ENCODE measurements at places on chromosomes 5 and 9.

- DNase-seq = no peak
Observed at GRCh38 chr5:123150089-123150488, 61.0 kb downstream of the PRDM6 start.

- DNase-seq = peak; percentile 58
Observed at GRCh38 chr9:136820971-136821825, 13.4 kb downstream of the RABL6 start.

GRCh38 chr5:110753600-110753999 is 14.8 kb downstream of the SLC25A46 start:
- no peak for DNase-seq

GRCh38 chr9:33443047-33443446 is 4.3 kb downstream of the AQP3 start:
- no peak for DNase-seq

GRCh38 chr5:149117970-149118369 is 23.3 kb upstream of the ABLIM3 start:
- DNase-seq = no peak

- peak; percentile 37 for DNase-seq
Observed at GRCh38 chr9:130661451-130662098, 2.8 kb upstream of the PRDM12 start.

DNA sequence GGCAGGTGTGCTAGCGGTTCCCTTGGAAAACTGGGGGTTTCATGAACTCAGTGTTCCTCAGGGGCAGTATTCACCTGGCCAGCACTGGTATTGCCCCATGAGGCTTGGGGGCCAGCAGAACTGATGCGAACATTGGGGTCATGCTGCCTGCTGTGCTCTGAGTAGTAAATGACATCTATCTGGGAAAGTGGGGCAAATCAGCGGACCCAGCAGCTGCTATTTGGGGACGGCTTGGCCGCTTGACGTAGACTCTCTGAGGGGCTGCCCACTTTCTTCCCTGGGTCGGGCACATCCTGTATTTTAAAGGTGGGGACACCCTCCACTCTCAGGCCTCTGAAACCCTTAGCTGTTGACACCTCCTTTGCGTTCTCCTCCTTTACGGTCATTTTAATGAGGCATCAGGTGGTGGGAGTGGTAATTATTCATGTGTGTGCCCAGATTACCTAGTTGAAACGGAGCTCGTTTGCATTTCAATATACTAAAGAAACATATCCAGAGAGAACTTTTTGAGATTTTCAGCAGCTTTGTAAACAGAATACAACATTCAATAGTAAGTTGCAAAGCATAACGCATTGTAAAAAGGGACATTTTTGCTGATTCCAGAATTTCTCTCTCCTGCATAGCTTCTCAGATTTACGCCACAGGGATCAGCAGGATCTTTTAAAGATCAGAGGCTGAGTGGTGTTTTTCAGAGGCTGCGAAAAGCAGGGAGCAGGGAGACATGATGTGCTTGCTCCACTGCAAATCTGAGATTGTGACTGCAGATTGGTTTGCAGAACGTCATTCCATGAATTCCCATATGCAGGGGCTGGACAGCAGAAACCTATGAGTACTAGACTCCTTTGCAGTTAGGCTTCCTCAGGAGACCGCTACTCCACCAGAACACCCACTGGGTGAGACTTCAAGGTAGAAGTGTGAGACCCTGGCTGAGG is 56.8 kb upstream of the ZFR start:
- no peak for DNase-seq
